ENCODE measurements at places on chromosomes 12 and 14. TPM values are rescaled to one million over a fixed set of nuclear protein-coding genes. Genes with fewer than 3 reads are reported as not detected.

The SMCO3 gene
- not detected for polyA plus RNA-seq

The STXBP6 gene
- 0.63 TPM for polyA plus RNA-seq

The GNG2 gene
- polyA plus RNA-seq, result 0.39 TPM

The RDH16 gene
- polyA plus RNA-seq, result 0.10 TPM

The FAM186B gene
- 0.13 TPM for polyA plus RNA-seq

The CAPRIN2 gene
- 15.2 TPM for polyA plus RNA-seq

The KRT86 gene
- polyA plus RNA-seq, result not detected

The EML5 gene
- polyA plus RNA-seq, result 0.60 TPM

The TRHDE gene
- polyA plus RNA-seq, result 0.12 TPM

The CDKN3 gene
- polyA plus RNA-seq, result 51.6 TPM

The DDX51 gene
- 7.4 TPM for polyA plus RNA-seq

The ESRRB gene
- not detected for polyA plus RNA-seq

The FITM1 gene
- not detected for polyA plus RNA-seq

The CLECL1 gene
- polyA plus RNA-seq, result not detected

The TMEM263 gene
- polyA plus RNA-seq, result 22.0 TPM

The MMP19 gene
- polyA plus RNA-seq, result 2.2 TPM

The FAM90A1 gene
- polyA plus RNA-seq, result 0.05 TPM

The KCNJ8 gene
- not detected for polyA plus RNA-seq

The AKAP3 gene
- polyA plus RNA-seq, result 0.95 TPM

The CRIP2 gene
- 5.7 TPM for polyA plus RNA-seq

The ADIPOR2 gene
- 35.7 TPM for polyA plus RNA-seq

The CLEC7A gene
- 0.62 TPM for polyA plus RNA-seq

All from keratinocyte (primary cell).